ENCODE measurements at places on chromosomes 2 and 18. TPM values are rescaled to one million over a fixed set of nuclear protein-coding genes. Genes with fewer than 3 reads are reported as not detected.

ZNF804A gene
- not detected for total RNA-seq

FAP gene
- not detected for total RNA-seq

SH3RF3 gene
- 0.38 TPM for total RNA-seq

SPP2 gene
- not detected for total RNA-seq

SLC14A1 gene
- not detected for total RNA-seq

CRYBA2 gene
- not detected for total RNA-seq

CHPF gene
- 32.4 TPM for total RNA-seq

CDCA7 gene
- 44.7 TPM for total RNA-seq

TNFRSF11A gene
- 6.5 TPM for total RNA-seq

ASXL3 gene
- total RNA-seq, result not detected

UGT1A3 gene
- total RNA-seq, result 0.13 TPM

Data from A549 treated with CpdA at 1 μM for 4 hours (cell line).